Stimulated activated CD8-positive, alpha-beta memory T cell treated with anti-CD3 and anti-CD28 coated beads, Interleukin-12 subunit alpha, Interleukin-12 subunit beta, amount 100 ng/mL, for 1 hour (primary cell): ENCODE measurements at places on chromosomes 2 and 18.

DNA sequence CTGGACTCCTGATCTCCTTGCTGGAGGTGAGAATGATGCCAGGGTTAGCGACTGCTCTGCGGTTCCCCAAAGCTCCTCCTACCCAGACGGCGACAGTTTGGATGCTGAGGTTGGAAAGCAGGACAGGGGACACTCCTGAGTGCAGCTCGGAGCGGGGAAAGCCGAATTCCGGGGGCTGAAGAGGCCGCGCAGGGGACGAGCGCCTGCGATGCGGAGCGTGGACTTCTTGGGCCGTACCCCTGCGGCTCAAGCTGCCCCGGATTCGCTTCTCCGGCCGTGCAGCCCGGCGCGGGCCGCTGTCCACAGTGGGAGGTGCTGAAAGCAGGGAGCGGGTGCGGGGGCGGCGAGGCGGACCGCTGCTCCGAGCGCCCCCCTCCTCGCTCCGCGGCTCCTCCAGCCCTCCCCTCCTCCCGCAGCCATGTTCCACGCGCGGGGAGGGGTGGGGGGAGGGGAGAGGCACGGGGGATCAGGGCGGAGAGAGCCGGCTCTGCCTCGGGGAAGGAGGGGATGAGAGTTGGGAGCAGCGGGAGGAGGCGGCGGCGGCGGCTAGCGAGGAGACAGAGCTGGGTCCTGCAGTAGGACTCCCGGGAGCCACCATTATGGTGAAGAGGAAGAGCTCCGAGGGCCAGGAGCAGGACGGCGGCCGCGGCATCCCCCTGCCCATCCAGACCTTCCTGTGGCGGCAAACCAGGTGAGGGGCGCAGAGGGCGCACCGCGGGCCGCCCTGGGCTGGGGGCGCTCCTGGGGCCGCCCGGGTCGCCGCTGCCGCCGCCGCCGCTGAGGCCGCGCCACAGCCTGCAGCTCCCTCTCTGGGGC, at the start of gene UNC80:
Gene UNC80 (plus strand): TSS at position 359 of the 816 bp plus-strand sequence. CDS start 241 bp downstream, at position 600.
- DNase-seq, result no peak

GRCh38 chr2:214987261-214987660, 151.2 kb downstream of the ABCA12 start:
- no peak for DNase-seq

DNA sequence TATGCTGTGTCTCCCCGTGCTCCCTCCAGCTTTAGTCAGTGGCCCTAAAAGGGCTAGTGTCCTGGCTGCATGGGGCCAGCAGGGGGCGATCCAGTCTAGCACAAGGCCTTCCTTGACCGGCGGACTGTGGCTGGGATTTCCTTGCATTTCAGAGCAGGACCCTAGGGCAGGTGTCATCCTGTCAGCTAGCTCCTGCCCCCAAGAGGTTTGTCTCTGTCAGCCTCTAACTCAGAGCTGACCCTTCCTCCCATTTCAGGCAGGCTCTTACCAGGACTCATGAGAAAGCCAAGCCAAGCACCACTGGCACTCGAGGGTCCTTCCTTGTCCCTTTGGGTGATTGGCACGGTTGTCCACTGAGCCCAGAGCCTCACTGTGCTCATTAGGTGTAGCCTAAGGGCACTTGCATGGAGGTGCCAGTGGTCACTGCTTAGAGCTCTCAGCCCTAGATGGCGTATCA, 140.3 kb downstream of the RPIA start:
- no peak for DNase-seq

- DNase-seq, result no peak
Measured at GRCh38 chr2:120703330-120703994, 32.2 kb upstream of the GLI2 start.

- no peak for DNase-seq
Measured at GRCh38 chr2:146701183-146701582, 1143.6 kb upstream of the ACVR2A start.

GRCh38 chr2:28175028-28175427, 217.6 kb upstream of the FOSL2 start:
- no peak for DNase-seq

- DNase-seq, result no peak
Measured at GRCh38 chr2:109268916-109269315, 139.9 kb downstream of the SH3RF3 start.

DNA sequence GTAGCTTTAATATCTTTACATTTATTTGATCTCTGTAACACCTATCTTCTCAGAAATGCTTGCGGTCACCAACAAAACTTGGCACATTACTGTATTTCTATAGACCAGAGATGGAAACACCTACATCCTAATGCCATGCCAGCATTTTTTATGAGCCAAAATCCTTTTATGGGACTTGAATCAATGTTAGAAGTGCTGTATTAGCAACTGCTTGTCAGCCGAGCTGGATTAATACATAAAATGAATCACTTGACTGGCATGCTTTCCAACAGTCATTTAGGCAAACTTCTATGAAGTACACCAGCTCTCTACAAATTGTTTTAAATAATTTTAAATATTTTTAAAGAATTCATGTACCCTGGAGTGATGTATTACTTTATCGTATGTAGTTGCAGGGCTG, 272.9 kb upstream of the NRP2 start:
- no peak for DNase-seq

GRCh38 chr2:240819126-240819857, 727 bp downstream of the KIF1A start:
- DNase-seq, result no peak

DNA sequence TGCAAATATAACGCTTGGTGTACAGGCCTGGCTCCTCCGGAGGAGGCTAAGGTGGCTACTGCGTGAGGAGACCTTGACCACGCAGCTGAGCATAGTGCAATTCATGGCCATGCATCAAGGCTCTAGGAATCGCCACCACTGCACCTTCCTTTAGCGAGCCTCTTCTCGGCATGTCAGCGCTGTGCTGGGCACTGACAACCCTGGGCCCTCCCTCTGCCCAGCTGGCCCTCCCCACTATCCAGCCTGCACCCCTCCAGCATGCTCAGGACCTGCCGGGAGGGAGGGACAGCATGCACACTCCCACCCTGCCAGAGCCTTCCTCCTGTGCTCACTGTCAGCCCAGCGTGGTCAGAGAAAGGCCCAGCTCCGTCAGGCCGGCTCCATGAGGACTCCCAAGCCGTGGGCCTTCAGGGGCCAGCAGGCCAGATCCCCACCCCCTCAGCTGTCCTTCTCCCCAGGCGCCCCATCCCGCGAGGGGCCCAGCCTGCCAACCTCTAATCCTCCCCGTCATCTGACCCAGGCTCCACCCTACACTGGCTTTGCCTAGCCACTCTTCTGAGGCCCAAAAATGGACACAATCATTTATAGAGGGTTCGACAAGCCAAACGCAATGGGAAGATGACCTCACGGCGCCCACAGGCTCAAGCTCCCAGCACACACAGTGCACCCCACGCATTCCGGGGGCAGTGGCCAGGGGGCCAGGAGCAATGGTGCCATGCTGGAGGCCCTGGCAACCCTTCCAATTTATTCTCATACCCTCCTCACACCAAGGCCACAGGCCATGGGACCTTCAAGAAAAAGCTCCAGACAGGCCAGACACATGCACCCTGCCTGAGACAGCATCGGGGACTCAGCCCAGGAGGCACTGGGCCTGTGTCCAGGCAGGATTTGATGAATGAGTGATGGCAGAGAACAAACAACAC, 3.5 kb downstream of the BIN1 start:
- no peak for DNase-seq

DNA sequence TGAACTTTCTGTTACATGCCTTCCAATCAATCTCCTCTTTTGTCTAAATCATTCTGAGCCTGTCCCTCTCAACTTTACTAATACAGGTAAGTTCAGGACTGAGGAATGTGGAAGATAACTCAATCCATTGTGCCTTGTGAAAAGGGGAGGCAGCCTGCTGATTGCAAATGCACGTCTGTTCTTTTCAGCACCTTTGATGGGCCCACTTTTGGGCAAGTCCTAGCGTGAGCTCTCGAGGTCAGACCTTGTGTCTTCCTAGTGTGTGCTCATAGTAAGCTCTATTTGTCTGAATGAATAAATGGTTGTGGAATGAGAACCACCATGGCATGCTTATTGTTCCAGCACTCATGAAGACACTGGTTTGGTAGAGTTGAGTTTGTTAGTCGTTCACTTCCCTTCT, 50.4 kb upstream of the REL start:
- no peak for DNase-seq

- DNase-seq, result no peak
Measured at GRCh38 chr18:52009958-52010357, 330.0 kb upstream of the DCC start.

DNA sequence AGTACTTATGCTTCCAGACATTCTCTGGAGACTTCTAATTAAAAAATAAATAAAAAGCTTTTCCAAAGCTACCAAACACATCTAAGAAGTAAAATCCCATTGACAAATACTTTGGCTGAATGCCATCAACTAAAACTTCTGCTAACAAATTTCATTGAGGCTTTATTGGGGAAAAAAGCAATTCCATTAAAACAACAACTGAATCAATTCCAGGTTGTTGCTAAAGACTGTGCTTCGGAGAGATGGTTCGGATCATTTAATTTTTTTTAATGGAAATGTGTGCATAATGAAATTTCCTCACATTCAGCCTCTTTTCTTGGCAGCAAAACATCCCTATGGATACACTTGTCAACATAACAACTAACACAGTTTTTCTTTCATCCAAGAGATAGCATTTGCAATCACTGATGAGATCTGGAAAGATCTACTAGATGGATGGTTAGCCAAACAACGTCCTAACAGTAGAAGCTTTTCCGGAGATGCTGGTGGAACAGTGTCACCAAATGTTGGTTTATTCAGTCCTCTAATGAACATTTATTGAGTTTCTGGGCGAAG, 446.1 kb upstream of the FAM98A start:
- DNase-seq, result no peak

- DNase-seq, result no peak
Measured at GRCh38 chr2:201735486-201735885, 37.0 kb upstream of the MPP4 start.

GRCh38 chr18:54154231-54154630, 70.2 kb downstream of the MBD2 start:
- DNase-seq, result no peak

DNA sequence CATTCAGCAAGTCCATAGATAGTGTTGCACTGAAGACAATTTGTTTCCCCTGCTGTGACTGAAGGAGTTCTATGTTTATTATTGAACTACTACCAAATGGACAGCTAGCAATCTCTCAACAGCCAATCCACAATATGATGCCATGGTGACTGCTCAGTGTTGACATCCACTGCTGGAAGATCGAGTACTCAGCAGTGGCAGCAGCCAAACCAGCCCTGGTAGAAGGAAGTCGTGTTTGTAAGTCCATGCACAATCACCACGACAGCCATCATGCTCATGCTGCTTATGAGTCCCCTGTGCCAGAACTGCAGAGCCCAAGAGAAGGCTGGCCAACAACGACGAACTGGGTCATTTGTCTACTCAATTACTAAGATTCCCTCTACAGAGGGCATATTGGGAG, 66.4 kb downstream of the OSR1 start:
- no peak for DNase-seq

- no peak for DNase-seq
Measured at GRCh38 chr18:77777163-77777562, 527.5 kb downstream of the GALR1 start.

DNA sequence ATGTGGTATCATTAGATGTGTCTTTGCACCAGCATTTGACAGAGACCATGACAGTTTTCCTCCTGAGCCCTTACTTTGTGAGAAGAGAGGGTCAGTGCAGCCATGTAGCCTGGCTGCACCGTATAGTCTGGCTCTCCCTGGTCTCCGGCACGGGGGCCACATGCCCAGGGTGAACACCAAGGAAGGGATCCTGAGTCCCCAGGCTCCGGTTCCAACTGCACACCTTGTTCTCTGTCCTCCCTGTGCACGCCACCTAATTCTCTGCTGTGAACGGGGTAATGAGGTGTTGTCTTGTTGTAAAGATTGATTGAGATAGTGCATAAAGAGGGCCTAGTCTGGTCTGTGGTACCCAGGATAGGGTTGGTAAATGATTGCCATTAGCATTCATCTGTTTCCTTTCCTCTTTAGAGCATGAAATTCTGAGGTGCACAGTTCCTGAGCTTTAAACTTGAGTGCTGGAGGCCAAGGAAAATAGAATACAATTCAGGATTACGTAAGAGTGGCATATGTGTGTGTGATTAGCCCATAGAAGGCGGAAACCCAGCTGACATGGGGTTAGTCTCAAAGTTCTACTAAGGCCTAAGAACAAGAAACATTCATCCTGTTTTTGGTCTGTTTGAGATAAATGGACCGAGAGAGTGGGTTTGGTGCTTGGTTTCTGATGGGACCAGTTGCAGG, 55.5 kb downstream of the NCK2 start:
- no peak for DNase-seq

- no peak for DNase-seq
Measured at GRCh38 chr2:180077295-180077906, 70.3 kb upstream of the CWC22 start.

GRCh38 chr2:105490956-105491355, 92.1 kb upstream of the FHL2 start:
- DNase-seq, result no peak

DNA sequence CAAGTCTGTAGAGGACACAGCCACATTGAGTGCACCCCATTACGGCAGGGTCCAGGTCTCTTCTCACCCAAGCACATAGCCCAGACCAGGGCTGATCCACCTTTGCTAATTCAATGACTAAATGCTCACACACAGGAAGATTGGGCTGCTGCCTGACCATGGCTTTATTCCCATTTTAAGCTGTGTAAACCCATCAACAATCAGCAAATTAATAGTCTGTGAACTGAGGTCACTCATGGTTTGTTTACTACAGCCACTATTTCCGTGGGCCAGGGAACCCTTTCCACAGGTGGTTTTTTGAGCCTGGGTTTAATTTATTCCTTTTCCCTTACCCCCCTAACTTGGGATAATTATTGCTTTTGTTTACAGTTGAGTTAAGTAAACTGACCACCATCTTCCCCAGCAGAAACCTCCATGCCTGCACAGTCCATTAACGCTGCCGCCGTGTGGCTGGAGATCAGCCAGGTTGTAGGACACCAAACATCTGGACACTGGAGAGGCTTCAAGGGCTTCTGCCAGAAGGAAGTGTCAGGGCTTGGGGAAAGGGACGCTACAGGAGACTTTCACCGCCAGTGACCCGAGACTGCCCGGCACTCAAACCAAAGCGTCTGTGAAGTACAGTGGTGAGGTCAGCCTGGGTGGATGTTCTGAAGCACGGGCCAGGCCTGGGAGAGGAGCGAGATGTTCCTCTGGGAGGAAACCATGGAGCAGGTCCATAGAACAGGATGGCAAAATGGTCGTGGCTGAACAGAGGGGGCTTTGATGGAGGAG, 282.9 kb downstream of the DYSF start:
- no peak for DNase-seq

DNA sequence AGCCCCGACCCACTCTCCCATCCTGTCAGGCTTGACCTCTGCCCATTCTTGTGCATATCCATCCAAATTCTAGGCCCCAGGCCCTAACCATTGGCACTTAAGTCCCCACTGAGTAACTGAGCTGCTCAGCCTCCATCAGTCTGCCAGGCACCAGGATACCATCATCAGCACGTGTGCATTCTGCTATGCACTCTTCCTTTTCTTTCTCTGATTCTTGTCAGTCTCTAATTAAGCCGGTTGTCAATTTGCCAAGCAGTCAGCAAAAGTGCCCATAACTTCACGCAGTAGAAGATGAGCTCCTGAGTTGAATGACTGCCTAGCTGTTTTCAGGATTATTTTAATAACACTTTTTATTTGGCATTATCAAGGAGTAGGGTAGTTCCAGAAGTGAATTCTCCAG, 107.2 kb downstream of the FEZ2 start:
- no peak for DNase-seq
